ENCODE measurements at places on chromosomes 12 and 14. TPM values are rescaled to one million over a fixed set of nuclear protein-coding genes. Genes with fewer than 3 reads are reported as not detected.

DNA sequence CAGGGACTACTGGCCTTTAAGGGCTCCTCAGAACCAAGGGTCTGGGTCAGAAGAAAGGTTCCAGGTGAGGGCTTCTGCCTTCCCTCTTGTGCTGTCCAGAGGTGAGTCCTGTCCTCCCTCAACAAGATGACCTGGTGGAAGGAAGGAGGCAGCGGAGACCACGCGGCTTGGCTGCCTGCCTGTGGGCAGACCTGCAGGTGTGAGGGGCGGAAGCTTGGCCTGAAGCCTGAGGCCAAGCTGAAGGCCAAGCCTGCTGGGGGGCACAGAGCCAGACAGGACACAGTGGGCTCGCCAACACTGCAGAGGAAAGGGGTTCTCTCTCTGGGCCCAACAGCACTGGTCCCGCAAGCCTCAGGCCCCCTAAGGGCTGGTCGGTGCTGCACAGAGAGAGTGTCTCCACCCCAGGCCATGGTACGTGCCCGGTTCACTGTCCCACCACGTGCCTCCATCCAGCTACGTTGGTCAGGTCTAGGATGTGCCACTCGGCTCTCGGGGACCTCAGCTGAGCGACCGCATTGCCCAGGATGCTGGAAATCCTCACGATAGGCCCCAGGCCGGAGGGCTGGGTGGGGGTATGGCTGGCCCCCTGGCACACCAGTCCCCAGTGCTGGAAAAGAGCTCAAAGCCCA, 170.0 kb upstream of the PRMT8 start:
- H3K27me3 ChIP-seq = peaks cover 7% of the 10 kb centered on the region
- no peak overlapping the region for H3K4me3 ChIP-seq

DNA sequence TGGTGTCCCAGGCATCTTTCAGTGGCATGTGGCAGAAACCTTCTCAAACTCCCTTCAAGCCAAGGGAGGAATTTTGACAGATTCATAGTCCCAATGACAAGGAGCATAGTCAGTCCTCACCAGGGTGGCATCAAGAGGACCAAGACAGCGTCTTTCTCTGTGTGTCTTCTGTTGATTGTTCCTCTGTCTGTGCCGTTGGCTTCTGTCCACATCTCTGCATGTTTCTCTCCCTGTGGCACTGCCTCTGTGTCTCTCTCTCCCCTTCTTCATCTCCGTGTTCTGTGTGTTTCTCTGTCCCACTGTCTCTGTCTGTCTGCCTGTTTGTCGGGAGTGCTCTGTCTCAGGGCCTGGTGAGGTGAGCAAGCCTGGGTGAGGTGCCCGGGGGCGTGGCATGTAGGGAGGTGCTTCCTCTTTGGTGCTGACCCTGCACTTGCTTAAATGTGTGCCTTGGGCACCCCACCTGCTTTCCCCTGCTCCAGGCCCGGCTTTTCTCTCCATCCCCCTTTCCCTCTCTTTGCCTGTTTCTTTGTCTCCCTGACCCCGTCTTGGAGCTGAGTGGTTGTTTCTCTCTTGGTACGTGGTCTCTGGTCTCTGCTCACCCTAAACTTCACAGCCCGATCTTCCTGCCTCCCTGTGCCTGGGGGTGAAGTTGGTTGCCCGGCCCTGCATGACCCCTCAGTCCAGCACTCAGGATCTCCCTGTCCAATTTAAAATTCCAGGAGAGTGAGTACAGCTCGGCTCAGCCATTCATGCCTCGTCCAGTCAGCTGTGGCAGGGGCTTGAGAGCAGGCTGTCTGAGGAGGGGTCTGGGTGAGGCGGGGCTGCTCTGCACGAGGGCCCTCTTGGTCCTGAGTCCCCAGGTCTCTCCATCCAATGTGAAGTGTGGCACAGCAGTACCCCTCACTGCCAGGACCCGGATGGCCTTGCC, 28.5 kb downstream of the JDP2 start:
- peaks cover 25% of the 10 kb centered on the region for H3K4me1 ChIP-seq
- H3K36me3 ChIP-seq = peaks cover 3% of the 10 kb centered on the region
- no peaks in the 10 kb centered on the region for H3K27me3 ChIP-seq
- no peak overlapping the region for H3K27ac ChIP-seq

- no peaks in the 10 kb centered on the region for H3K36me3 ChIP-seq
- no peak overlapping the region for H3K27ac ChIP-seq
- DNase-seq = no peak
- H3K4me1 ChIP-seq = no peaks in the 10 kb centered on the region
- H3K4me3 ChIP-seq = no peak overlapping the region
- H3K27me3 ChIP-seq = no peaks in the 10 kb centered on the region
Observed at GRCh38 chr14:71478542-71478941, 453.7 kb upstream of the RGS6 start.

KLRC3 gene
- total RNA-seq = not detected

TNFAIP2 gene
- total RNA-seq = 0.45 TPM

NXPH4 gene
- total RNA-seq = not detected

CLMN gene
- total RNA-seq = 16.2 TPM

TAS2R43 gene
- not detected for total RNA-seq

NGB gene
- total RNA-seq = not detected

VRTN gene
- not detected for total RNA-seq

Measured in HepG2 (cell line).